Left kidney (tissue), 8 donors: ENCODE measurements at places on chromosomes 11 and 22. TPM values are rescaled to one million over a fixed set of nuclear protein-coding genes. Genes with fewer than 3 reads are reported as not detected.

The CCDC81 gene
- 1.3 TPM for polyA plus RNA-seq

DNA sequence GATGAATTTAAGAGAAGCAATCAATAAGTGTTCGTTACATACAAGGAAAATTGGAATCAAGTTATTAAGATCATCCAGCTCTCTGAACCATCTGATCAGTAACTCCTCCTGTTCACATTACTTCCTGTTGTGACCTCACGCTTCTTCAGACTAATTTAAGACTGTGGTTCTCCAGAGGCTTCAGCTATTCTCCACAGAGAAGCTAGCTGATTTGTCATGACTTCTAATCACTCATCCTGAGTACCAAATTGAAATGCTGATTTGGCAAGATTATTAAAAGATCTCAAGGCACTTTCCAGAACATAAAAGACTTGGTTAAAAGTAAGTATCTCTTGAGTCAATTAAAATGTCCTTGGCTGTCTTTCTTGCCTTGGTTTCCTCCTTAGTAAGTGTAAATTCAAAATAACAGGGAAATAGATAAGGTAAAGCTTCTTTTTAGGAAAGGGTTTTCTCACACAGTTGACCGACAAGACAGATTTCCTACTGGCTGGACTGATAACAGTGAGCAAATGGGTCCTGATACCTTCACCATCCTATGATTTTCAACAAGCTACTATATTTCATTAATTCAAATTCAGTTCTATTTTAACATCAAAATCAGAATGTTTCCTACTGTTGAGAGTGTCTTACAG lies 38.5 kb downstream of the GAB2 start:
- no peak for DNase-seq

GRCh38 chr11:113199866-113200265 lies 114.5 kb upstream of the TTC12 start:
- DNase-seq = no peak

DNA sequence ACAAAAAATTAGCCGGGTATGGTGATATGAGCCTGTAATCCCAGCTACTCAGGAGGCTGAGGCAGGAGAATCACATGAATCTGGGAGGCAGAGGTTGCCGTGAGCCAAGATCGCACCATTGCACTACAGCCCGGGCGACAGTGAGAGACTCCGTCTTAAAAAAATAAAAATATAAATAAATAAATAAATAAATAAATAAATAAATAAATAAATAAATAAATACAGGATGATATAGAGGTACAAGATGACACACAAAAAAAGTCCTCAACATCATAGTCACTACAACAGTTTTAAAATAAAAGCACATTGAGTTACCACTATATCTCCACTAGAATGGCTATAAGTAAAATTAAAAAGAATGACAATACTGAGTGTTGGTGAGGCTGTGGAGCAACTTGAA lies 97.8 kb downstream of the ALX4 start:
- DNase-seq = no peak
